ENCODE measurements at places on chromosomes 12 and 14. TPM values are rescaled to one million over a fixed set of nuclear protein-coding genes. Genes with fewer than 3 reads are reported as not detected.

The C12orf75 gene
- 3.1 TPM for polyA plus RNA-seq

The GPD1 gene
- 13.2 TPM for polyA plus RNA-seq

GRCh38 chr12:58026897-58027891 is 85.8 kb downstream of the ATP23 start:
- no peak for DNase-seq

GRCh38 chr12:39127401-39127800 is 222.0 kb upstream of the CPNE8 start:
- DNase-seq, result no peak

DNA sequence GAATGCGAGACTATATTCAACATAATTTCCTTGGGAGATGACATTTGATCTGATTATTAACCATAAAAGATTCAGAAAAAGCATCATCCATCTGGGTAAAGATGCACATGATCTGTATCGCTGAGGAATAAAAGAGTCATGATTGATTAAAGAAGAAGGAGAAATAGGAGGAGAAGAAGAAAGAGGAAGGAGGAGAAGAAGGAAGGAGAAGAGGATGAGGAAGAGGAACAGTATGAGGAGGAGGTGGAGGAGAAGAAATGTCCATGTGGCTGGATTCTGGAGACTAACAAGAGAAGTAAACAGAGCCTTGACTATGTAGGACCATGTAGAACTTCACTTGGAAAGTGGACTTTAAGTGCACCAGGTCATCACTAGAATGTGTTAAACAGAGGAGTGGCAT is 947.4 kb downstream of the LRFN5 start:
- DNase-seq, result no peak

- DNase-seq, result peak; percentile 19
Observed at GRCh38 chr12:27284751-27285150, 40.7 kb downstream of the STK38L start.
